Stimulated activated CD4-positive, alpha-beta T cell treated with anti-CD3 and anti-CD28 coated beads, Interleukin-15, amount 100 ng/mL, for 48 hours (primary cell): ENCODE measurements at places on chromosomes 3 and 15.
A peak's percentile ranks its signal among the peaks of the same experiment; 100 is the strongest.

- DNase-seq: no peak
These were observed 41.3 kb downstream of the GLDN start for GRCh38 chr15:51382787-51383186.

- no peak for DNase-seq
These were observed 137.2 kb downstream of the PPM1L start for GRCh38 chr3:160893207-160893606.

DNA sequence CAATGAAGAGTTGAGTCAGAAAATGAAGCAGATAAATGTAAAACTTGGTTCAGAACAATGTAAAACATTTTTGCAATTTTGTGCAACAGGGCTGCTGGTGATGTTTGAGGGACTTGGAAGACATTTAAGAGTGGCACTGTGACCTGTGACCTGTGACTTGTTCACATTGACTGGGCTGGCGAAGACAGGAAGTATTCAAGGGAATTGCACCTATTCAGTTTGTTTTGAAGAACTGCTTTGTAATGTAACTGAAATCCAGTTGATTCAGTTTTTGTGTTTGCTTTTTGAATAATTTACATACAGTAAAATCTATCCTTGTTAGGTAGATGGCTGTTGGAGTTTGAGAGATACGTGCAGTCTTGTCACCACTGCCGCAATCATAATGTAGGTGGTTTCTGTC, 35.4 kb downstream of the MCTP2 start:
- DNase-seq: no peak

- DNase-seq: no peak
These were observed 523.6 kb downstream of the NTRK3 start for GRCh38 chr15:87732976-87733375.

- DNase-seq: no peak
These were observed 67.9 kb upstream of the SLC2A2 start for GRCh38 chr3:171094411-171094810.

- DNase-seq: no peak
These were observed 88.1 kb upstream of the THRB start for GRCh38 chr3:24582431-24583403.

DNA sequence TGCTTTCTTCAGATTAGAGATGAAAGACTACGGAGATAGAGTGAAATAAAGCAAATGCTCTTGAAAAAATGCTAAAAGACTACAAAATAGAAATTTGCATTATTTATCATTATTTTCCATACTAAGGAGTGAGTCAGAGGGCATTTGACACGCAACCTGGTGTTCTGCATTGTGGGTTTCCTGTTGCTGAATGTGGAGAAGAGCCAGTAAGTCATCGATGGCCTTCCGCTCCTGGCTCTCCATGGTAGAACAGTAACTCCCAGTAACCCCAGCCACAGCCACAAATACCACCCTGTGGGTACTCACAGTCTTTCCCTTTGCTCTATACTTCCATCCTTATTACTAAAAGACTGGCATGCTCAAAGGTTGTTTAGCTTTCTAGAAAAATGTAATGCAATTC, 61.5 kb downstream of the CGGBP1 start:
- peak; percentile 24 for DNase-seq

- no peak for DNase-seq
These were observed 270.5 kb upstream of the TBC1D5 start for GRCh38 chr3:18012933-18013332.

GRCh38 chr15:62403164-62403809, 238.2 kb upstream of the C2CD4B start:
- DNase-seq: no peak

GRCh38 chr15:56798639-56799038, 65.3 kb upstream of the ZNF280D start:
- peak; percentile 31 for DNase-seq

DNA sequence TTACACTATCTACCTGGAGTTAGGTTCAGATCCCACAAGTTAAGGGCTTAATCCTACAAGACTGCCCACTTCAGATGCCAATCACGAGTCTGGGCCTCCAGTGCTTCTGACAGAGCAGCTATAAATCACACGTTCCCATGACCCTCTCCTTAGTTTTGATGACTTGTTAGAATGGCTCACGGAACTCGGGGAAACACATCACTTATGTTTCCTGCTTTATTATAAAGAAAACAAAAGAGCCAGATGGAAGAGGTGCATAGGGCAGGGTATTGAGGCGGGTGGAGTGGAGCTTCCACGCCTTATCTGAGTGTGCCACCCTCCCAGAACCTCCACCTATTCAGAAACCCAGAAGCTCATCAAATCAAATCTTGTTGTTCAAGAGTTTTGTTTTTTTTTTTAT, 170.8 kb downstream of the MOBP start:
- DNase-seq: no peak

DNA sequence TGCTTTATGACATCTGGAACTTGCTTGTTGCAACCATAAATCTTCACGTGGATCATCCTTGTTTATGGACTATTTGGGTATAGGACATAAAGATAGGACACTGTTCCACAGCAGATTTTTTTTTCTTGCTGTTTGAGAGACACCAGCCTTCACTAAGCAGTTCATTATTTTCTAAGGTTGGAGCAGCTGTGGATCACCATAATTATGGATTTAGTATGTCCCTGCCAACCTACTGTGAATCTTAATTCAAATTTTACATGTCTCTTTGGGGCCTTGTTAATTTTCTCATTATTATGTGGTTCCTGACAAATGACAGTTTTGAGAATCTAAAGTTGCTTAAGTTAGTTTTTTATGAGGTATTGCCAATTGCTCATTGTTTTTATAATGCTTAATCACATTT, 161.2 kb downstream of the B3GALNT1 start:
- DNase-seq: no peak

- DNase-seq: no peak
These were observed 152.4 kb downstream of the MBNL1 start for GRCh38 chr3:152421162-152421561.

GRCh38 chr3:139994891-139995290, 59.9 kb downstream of the CLSTN2 start:
- no peak for DNase-seq
